ENCODE measurements at places on chromosomes 12 and 14.
A peak's percentile ranks its signal among the peaks of the same experiment; 100 is the strongest.

DNA sequence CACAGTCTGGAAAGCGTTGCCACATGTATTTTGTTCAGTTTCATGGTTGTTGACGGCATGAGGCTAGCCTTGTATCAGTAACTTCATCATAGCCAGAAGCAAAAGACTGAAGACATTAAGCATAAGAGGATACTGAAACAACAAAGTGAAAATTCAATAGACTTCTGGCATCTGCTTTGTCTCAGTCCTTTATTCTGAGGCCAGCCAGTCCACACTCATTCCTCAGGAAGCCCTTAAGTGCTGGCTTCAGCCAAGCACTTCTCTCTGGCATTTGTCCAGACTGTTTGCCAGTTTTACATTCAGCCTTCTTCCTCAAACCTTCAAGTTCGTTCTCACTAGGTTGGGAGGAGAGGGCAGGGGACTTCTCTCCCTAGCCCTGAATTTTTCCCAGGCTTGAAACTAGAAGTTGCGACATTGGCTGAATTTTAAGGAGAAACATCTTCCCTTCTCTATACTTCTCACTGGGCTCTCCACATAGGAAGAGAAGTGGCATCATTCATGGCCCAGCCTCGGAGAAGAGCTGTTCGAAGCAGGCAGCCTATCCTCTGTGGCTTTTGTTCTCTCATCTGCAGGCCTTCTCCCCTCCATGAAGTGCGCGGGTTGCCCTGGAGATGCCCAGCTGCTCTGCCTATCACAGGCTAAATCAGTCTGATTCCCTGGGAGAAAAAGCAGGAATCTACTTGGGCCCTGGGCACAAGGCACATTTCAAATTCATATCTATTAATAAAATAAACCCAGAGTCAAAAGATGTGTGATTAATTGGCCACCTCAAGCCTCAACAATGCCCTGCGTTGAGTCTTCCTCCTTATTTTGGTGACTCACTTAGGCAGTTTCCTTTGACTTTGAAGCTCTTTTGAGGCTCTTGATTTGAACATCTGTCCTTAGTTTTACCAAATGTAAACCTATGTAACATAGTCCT, 130.9 kb upstream of the PLEKHA5 start:
- DNase-seq = peak; percentile 86

- no peak for DNase-seq
These were observed 63.0 kb downstream of the SLC25A47 start for GRCh38 chr14:100386121-100386520.

GRCh38 chr12:6452245-6452943, 552 bp downstream of the TAPBPL start:
- DNase-seq = peak; percentile 43

GRCh38 chr12:3315201-3315661, 175.8 kb upstream of the PRMT8 start:
- peak; percentile 81 for DNase-seq

DNA sequence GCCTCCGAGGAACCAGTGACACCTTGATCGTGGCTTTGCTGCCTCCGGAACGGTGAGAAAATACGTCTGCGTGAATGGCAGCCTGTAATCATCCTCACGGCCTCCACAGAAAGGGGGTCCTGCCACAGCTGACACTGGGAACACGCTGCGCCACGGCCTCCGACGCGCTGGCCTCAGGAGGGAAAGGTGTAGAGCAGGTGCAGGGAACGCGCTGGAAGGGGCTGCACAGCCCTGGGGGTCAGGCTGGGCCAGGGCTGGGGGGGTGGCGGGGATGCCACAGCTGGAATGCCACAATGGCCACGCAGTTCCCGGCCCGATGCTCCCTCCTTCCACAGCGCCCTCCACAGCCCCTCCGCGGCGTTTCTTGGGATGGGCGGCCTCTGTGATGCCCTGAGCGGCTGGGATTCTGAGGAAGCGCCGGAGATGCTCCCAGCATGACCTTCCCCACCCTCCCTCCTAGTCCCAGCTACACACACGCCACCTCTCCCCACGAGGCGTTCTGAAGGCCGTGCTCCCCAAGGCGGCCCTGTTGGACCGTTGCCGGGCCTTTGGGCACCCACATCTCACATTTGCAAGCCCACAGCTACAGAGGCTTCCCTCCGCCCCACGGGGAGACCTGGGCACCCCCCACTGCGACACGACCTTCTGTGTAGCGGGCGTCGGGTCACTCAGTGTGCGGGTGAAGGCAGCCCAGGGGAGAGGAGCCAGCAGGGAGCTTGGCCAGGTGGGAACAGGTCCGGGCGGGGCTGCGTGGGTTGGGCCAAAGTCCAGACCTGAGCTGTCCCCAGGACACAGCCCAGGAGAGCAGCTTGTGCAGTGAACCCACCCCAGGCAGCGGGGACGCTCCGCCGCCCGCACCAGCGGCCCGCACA, 31.8 kb upstream of the GALNT9 start:
- no peak for DNase-seq

DNA sequence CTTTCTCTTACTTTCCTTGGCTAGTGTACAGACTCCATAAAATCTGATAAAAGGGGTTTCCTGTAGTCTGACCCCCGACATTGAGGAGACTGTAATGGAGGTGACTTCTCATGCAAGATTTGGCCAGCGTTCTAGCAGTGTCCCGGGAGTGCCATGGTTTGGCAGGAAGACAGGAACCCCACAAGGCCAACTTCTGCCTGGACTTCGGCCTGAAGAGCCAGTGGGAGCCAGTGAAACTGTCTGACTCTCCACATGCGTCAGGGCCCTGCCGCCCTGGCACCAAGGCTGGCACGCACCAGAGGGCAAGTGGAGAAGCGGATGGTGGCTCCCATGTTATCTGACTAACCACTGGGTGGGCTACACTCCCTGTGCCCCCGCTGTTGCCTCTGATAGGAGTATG, 70.5 kb downstream of the TMEM260 start:
- DNase-seq = no peak
